ENCODE measurements at places on chromosomes 12 and 14.

GRCh38 chr14:88002421-88003075 lies 2.4 kb upstream of the GPR65 start:
- DNase-seq = no peak

DNA sequence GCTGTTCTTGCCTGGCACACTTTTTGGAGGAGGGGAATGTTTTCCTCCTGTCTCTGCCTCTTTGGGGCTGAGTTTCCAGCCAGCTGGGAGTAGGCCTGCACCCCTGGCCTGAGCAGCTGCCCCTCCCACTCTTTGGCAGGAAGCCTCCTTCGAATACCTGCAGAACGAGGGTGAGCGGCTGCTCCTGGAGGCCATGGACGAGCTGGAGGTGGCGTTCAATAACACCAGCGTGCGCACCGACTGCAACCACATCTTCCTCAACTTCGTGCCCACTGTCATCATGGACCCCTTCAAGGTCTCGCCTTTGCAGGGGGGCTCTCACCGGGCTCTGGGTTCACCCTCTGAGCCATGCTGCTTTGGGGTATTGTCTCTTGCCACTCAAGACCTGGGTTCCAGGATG lies 69.4 kb downstream of the FOXN4 start:
- no peak for DNase-seq

GRCh38 chr14:74532246-74532645 lies 38.7 kb downstream of the ISCA2 start:
- DNase-seq = no peak

GRCh38 chr12:124267205-124267778 lies 27.6 kb upstream of the RFLNA start:
- DNase-seq = no peak

GRCh38 chr12:102347811-102348210 lies 132.6 kb downstream of the IGF1 start:
- DNase-seq = no peak

- DNase-seq = no peak
These were observed 36.0 kb upstream of the TRHDE start for GRCh38 chr12:72236071-72236705.

DNA sequence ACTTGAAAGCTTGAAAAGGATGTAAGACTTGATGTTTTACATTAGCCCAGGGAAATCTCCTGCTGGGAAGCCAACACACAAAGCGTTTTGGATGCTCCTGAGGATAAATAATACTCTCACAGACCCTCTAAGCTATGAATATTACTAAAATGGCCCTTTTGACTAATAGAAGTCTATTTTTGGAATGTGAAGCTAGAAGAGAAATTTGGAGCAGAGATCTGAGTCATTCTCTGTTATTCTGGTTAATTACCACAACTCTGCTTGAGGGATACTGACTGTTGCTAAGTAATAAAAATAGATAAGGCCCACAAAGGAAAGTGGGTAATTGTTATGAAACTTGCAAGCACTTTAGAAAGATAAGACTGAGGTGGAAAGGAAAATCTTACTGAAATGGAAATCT lies 346.2 kb upstream of the STXBP6 start:
- DNase-seq = no peak

DNA sequence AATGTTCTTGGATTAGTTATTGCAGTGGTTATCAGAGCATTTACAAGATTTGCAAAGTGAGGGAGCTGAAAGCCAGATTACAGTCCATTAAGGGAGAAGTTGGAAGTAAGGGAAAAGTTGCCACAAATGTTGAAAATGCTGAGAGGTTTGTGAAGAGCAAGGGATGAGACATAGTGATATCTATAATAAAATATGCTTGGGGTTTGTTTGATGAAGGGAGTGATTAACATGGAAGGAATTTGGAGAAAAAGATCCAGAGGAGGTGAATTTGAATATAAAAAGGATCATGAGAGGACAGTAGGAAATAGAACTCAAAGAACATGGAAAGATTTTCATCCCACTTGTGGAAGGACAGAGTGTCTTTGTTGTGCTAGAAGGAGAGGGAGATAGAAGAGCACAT lies 19.3 kb upstream of the CCER1 start:
- DNase-seq = no peak

- DNase-seq = no peak
These were observed at the start of gene APOF for GRCh38 chr12:56362130-56363059. TSS of gene APOF (minus strand) at chr12:56362857. CDS start at chr12:56362745, 112 bp downstream.

- DNase-seq = no peak
These were observed 49.5 kb downstream of the ATP2A2 start for GRCh38 chr12:110330544-110330943.

- DNase-seq = peak; percentile 16
These were observed 602 bp downstream of the APEX1 start for GRCh38 chr14:20455355-20456300.

GRCh38 chr12:50053583-50053982 lies 3.8 kb upstream of the ASIC1 start:
- DNase-seq = no peak

- no peak for DNase-seq
These were observed 66.4 kb upstream of the FLRT2 start for GRCh38 chr14:85463512-85463911.

GRCh38 chr14:102819176-102819628 lies 42.0 kb downstream of the TRAF3 start:
- peak; percentile 73 for DNase-seq

DNA sequence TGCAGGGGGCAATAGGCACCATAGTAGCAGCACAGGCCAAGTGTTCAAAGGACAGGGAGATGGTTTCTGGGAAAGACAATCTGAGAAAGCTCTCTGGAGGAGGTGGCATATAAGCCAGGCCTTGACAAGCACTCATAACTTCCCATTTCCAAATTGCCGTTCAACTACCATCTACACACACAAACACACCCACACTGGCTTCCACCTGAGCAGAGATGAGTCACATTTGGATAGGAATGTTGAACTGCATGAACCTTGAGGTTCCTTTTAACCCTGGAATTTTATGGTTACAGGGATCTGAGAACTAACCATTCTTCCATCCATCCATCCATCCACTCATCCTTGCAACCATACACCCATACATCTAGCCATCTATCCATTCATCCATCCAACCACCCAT lies 86.6 kb downstream of the KSR2 start:
- DNase-seq = no peak

DNA sequence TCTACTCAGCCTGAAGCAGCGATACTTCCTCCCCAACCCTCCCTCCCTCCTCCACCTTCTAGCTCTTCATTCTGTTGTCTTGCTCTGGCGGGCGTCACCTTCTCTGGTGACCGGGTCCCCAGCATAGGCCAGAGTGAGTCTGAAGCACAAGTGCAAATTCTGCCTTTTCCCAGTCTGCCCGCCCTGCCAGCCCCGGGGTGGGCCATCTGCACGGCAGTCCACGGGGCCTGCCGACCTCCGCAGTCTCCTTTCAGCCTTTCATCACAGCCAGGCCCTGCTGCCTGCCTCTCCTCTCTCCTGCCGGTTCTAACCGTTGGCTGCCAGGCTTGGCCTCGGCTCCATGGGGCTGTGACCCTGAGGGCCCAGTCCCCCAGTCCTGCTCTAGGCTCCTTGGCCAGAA lies 58.7 kb downstream of the TESC start:
- no peak for DNase-seq

DNA sequence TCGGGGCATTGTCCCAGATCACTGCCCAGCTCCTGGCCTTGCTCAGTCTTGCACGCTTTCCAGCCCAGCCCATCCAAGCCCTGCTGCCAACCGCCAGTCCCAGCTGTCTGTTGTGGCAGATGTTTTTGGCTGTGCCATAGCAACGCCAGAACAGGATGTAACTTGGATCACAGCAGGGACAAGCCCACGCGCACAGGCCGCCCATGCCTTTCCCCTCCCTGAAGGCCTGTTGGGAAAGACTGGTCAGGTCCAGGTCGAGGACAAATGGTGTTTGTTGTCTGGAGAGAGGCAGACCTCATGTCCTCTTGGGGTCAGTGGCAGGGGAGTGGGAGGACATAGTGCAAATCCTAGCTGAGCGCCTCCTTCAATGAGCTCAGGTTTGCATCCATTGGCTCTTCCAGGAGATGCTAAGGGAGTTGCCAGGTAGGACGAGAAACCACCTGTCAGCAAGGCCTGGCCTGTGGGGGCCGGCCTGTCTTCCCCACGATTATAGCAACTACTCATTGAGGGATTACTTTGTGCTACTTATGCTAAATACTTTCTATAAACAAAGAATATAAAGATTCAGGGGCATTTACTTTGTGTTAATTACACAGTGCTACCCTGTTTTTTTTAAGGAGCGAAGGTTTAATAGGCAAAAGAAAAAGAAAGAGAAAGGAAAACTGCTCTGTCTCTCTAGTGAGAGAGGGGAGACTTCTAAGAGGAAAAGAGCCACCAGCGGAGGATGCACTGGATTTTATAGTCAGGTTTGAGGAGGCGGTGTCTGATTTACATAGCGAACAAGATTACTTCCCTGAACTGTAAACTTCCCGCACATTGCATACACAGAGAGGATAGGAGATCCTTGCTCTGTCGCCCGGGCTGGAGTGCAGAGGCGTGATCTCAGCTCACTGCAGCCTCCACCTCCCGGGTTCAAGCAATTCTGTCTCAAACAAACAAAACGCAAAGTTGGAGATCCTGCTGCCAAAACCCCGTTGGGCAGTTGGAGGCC lies 42.8 kb upstream of the CORO1C start:
- DNase-seq = no peak

DNA sequence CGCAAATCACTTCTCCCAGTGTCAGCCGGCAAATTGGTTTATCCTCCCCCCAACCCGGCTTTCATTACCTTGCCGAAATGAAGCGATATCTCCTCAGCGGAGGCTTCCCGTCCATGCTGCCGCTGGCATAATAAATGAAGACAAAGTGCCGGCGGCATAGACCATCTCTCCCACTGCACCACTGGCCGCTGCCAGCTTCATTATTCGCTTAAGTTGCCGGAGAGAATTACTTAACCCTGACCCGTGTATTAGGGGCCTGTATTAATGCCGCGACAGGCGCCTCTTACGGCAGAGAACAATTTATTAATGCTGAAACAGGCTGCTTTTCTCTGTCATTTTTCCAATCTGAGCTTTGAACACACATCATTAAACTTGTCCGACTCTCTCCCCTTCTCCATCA lies 17.5 kb upstream of the GPATCH2L start:
- no peak for DNase-seq

DNA sequence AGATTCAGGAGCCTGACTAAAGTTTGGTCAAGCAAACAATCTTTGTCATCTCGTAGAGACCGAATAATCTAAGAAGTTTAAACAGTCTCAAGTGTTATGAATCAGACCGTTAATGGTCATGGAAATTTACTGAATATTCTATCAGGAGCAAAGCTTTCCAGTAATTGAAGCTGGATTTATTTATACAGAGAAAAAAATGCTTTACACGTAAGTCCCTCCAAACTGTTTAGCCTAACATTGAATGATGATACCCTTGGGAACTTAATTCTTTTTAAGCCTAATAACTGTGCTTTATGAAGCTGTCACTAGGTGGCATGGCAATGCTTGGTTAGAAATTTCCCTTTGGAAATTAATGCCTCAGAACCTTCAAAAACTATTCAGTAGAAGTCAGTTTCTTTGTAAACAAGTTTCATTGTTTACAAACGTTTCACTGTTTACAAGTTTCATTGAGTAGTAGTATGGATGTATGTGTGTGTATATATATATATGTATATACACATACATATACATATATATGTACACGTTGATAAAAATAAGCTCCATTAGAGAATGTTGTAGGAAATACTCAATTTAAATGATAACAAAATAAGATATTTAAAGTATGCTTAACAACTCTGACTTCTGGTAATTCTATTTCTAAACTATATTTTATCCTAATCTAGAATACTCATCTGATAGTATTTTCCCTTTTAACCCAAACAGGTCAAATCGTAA lies 32.1 kb downstream of the DEPDC4 start:
- DNase-seq = no peak

GRCh38 chr12:124144531-124145194 lies 150.2 kb upstream of the RFLNA start:
- DNase-seq = no peak

DNA sequence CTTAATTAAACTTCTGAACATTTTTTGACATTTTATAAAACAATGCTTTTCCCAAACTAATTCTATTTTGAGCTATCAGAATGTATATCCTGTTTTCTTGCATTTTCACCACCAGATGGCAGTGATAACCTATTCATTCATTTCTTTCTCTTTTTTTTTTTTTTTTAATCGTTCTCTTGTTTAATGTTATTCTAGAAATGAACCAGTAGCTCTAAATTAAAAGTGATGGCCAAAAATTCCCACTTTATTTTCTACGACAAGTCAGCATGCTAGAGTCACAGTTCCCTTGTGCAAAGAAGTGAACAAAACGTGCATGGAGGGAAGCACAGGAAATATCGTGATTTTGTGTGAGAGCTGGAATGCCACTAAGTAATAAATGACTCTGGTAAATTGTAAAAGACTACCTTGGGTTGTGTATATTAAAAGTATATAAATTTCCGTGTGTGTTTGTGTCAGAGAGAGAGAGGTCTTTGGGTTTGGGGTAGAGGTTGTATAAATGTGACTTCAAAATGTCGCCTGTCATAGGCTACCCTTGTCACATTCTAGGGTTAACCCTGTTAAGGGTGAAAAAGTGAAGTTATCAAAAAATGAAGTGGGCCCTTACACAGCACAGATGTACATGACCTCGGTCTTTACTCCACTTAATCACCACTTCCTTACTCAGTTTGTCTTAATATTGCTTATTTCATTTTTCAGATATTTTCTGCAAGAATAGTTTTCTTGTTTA lies 40.4 kb upstream of the LDHB start:
- DNase-seq = no peak

DNA sequence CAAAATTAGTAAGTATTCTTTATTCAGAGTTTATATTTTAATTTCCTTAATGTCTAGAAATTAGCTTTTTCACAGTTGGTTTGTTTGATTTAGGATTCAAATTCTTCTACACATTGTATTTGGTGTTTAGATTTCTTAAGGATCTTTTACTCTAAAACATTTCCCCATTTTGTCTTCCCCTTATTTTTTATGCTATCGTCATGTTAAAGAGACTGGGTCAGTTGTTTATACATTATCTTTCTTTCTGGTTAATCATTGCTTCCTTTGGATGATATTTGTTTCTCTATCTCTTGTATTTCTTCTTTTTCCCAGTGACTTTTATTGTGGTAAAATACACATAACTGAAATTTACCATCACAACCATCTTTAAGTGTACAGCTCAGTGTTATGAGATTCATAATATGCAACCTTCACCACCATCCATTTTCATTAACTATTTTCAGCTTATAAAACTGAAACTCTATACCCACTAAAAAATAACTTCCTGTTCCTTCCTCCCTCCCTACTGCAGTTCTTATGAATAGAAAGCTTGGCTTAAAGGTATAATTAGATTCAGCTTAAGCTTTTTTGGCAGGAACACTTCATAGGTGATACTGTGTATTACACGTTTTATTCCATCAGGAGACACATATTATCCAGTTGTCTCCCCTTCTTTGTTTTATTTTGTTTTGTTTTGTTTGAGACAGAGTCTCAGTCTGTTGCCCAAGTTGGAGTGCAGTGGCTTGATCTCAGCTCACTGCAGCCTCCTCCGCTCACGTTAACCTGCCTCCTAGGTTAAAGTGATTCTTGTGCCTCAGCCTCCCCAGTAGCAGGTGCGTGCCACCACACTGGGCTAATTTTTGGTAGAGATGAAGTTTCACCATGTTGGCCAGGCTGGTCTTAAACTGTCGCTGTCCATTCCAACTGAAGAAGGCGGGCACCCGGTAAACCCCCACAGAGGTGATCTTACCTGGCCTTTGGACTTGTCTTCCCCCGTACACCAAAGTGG lies 45.0 kb downstream of the NOPCHAP1 start:
- no peak for DNase-seq

- DNase-seq = no peak
These were observed 21.0 kb upstream of the MDM2 start for GRCh38 chr12:68786929-68787328.

GRCh38 chr12:107119091-107119490 lies 25.7 kb upstream of the CRY1 start:
- no peak for DNase-seq
